ENCODE measurements at places on chromosomes 13 and 19.

GRCh38 chr19:11089254-11090013, at the start of gene LDLR:
TSS of gene LDLR (plus strand) at chr19:11089463. CDS start at chr19:11089549, 86 bp downstream.
- peak; percentile 79 for DNase-seq

GRCh38 chr13:73717632-73718031, 416.6 kb downstream of the KLF12 start:
- DNase-seq = no peak

DNA sequence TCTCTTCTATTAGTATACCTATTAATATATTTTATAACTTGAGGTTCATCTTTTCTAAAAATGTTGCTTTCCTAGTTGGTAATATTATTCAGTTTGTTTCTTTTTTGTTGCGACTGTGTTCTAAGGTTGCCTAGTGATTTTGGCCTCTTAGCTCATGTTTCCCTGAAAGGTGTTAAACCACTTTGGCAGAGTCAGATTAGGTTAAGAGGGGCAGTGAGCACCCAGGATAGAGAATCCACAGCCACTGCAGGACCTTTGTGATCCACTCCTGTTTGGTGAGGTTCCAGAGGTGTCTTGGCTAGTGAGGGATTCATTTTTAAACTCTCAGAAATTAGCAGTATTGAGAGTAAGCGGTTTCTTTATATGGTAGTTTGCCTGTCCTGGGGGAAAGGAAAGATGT, 14.9 kb upstream of the GPR18 start:
- DNase-seq = no peak

- no peak for DNase-seq
Observed at GRCh38 chr13:46146898-46147297, 35.1 kb downstream of the LCP1 start.

- DNase-seq = no peak
Observed at GRCh38 chr19:6032381-6032780, 54.4 kb upstream of the RANBP3 start.

DNA sequence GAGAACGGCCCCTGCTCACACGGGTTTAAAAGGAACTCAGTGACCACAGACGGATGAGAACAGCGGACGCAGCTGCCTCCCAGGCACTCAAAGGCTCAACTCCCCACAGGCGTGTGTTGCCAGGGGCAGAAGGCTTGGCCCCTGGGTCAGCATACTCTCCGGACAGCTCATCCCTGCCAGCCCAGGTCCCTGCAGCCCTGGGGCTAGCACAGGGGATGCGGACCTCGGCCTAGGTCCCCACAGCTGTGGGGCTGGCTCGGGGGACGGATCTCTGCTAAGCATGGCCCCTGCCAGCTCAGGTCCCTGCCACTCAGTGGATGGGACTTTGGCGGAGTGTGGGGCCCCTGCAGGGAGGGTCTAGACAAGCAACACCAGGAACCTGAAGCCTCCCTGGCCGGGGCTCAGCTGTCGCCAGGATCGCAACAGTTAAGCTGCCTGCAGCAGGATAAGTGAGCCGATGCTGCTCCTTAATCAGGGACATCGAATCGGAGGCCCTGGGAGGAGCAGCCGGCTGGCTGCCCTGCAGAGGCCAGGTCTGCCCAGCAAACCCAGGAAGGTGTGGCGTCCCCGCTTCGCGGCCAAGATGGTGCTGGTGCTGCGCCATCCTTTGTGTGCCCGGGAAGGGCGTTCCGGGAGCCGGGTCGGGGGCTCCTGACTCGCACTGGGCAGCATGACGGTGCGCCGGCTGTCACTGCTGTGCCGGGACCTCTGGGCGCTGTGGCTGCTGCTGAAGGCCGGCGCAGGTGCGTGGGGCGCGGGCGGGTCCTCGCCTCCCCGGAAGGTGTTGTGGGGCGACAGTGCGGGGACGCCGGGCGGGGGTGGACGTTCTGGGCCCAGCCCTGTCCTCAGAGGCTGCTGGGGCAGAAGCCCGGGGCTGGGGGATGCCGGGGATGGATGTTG, 32.5 kb downstream of the MCF2L start:
- peak; percentile 94 for DNase-seq

DNA sequence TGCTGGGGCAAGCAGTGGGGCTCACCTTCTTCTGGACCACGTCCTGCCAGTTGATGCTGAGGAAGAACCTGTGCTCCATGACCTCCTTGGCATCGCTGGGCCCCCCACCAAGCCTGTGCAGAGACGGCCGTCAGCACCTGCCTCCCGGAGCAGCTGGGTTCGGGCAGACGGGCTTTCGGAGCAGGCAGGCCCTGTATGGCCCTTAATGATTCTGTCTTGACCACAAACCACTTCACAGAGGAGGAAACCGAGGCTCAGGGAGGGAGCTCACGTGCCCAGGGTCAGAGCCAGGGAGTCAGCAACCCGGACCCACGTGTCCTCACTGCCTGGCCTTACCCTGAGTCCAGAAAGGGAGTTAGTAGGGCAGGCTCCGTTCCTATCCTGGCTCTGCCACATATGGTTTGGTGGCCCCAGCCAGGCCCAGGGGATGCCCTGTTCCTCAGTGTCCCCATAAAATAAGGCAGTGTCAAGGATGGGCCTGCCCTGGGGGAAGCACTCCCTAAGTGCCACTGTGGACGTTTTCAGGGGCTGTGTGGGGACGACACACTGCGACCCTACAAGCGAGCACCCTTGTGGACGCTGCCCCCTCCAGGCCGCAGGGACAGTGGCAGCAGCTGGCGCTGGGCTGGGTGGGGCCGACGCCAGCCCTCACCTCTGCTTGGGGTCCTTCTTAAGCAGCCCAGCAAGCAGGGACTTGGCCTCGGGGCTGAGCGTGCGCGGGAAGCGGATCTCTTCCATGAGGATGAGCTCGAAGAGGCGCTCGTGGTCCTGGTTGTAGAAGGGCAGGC, 8.9 kb upstream of the CCNP start:
- no peak for DNase-seq

- DNase-seq = no peak
Observed at GRCh38 chr19:10812196-10812595, 23.8 kb downstream of the TMED1 start.

DNA sequence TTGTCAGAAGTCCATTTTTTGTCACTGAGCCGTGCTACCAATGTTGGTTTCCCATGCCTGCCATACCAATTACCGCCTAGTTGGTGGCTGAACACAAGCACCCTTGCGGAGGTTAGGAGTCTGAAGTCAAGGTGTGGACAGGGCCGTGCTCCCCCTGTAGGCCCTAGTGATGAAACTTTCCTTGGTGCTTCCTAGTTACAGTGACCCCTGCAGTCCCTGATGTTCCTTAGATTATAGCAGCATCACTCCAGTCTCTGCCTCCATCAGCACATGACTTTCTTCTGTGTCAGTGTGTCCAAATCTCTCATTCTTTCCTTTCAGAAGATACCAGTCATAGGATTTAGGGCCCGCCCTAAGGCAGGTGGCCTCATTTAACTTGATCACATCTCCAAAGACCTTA, 99.0 kb downstream of the MYO16 start:
- DNase-seq = peak; percentile 6
